ENCODE measurements at places on chromosomes 13 and 19. TPM values are rescaled to one million over a fixed set of nuclear protein-coding genes. Genes with fewer than 3 reads are reported as not detected.

The NAPSA gene
- total RNA-seq: 1.8 TPM

The F10 gene
- 5.1 TPM for total RNA-seq

The C19orf67 gene
- total RNA-seq: not detected

The AZU1 gene
- total RNA-seq: 0.29 TPM

The AXL gene
- 36.4 TPM for total RNA-seq

The ZNF723 gene
- not detected for total RNA-seq

The MBD3L3 gene
- not detected for total RNA-seq

The R3HDM4 gene
- 41.0 TPM for total RNA-seq

The SYNE4 gene
- 0.16 TPM for total RNA-seq

The ATP4B gene
- not detected for total RNA-seq

The RBM26 gene
- total RNA-seq: 31.7 TPM

The ZNF135 gene
- 7.5 TPM for total RNA-seq

The USHBP1 gene
- total RNA-seq: 8.8 TPM

The BSG gene
- 270 TPM for total RNA-seq

DNA sequence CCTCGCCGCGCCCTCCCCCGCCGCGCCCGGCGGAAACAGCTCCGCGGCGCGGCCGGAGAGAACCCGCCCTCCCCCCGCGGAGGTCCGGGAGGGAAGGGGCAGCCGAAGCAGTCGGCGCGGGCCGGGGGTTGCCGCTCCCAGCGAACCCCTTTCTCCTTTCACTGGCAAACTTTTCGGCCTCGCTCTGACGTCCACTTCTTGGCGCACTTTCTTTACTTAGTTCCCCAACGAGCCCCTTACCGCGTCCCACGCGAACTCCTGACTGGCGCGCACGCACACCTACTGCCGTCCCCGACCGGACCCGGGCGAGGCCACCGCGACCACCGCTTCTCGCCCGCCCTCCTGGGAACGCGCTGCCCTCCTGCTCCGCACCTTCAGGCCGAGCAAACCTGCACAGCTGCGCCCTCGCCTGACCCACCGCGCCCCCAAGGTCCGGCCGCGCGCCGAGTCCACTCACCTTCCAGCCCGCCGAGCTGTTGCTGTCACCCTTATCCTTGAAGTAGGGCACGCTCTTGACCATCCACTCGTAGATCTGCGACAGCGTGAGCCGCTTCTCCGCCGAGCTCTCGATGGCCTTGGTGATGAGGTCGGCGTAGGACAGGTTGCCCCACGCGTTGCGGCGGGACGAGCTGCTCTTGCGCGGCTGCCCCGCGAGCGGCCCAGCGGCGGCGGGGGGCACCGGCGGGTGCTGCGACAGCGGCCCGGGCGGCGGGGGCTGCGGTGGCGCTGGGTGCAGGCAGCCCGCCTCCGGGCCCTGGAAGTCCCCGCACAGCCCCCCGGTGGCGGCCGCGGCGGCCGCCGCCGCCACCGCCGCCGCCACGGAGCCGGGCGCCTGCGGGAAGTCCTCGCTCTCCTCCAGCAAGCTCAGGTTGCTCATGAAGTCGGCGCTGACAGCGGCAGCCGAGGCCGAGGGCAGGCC is 1.1 kb downstream of the FOXO1 start:
- peak; percentile 34 for DNase-seq

GRCh38 chr19:16037424-16038195 is 38.7 kb upstream of the TPM4 start:
- no peak for DNase-seq

- DNase-seq: peak; percentile 78
These were observed at the start of gene MEF2B for GRCh38 chr19:19170053-19170872. Gene MEF2B (minus strand): TSS chr19:19170263. CDS start chr19:19150735, 19,528 bp downstream.

DNA sequence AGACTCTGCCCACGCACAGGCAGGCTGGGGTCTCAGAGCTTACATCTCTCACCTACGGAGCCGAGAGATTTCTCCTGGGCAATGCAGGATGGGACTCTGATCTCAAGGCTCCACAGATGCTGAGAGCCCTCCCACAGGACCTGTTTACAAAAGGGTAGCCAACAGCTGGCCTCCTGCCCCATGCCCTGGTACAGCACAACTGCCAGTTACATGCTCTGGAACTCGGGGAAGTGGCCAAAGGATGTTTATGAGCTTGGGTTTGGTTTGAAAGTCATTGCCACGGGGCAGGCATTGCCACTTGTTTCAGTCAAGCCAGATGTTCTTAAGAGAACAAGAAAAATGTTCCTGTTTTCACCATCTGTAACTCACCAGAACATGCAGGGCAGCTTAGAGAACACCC is 3.5 kb downstream of the DHRS12 start:
- DNase-seq: no peak

DNA sequence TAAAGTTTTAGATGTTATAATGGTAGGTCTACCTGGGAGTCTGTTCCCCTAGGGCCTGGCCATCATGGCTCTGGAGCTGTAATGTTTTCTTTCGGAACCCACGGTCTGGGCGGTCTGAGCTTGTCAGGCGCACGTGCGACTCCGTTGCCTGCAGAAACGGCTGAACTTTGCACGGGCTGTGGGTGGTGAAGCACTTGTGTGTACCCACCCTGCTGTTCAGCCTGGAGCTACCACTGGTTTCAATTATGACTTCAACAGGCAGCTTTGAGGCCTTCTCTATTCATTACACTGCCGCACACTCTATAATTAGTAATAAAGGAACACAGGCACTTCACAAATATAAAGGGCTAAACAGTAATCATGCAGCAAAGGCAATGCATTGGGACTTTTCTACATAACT is 6.0 kb downstream of the PCDH8 start:
- no peak for DNase-seq

DNA sequence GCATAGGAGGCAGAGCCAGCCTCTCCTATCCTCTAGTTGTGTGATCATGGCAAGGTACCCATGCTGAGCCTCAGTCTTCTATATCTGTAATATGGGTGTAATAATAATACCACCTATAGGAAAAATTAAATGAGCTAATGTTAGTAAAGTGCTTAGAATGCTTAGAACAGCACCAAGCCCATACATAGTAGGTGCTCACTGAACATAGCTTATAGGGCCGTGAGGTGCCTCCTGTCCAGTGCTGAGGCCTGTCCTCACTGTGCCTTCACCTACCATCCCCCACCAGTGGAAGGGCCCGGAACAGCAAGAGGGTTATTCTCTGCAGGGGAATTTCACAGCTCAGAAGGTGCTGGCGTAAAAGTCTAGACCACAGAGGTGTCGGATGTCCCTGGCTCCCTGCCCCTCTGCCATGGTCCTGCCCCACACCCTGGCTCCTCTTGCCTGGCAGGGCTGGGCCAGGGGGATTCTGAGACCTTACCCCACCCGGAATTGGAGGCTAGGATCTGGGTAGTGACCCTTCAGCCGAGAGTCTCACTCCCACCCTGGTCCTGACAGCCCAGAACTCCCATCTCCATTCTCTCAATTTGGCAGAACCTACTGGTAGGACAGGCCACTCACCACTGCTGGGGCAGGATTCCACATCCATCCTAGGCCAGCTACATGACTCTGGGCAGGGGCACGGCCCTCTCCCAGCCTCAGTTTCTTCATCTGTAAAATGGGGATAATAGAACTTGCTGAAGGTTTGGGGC is 2.2 kb upstream of the SCN1B start:
- no peak for DNase-seq

- DNase-seq: no peak
These were observed at the start of gene CEACAM3 for GRCh38 chr19:41796362-41796761. Gene CEACAM3 (plus strand): TSS chr19:41796587. CDS start chr19:41796678, 91 bp downstream.

- no peak for DNase-seq
These were observed 14.2 kb upstream of the MYO16 start for GRCh38 chr13:108615241-108615640.

- DNase-seq: no peak
These were observed 14.0 kb upstream of the ZNF681 start for GRCh38 chr19:23772675-23773063.

- no peak for DNase-seq
These were observed 20.4 kb upstream of the NFIC start for GRCh38 chr19:3345850-3346460.

DNA sequence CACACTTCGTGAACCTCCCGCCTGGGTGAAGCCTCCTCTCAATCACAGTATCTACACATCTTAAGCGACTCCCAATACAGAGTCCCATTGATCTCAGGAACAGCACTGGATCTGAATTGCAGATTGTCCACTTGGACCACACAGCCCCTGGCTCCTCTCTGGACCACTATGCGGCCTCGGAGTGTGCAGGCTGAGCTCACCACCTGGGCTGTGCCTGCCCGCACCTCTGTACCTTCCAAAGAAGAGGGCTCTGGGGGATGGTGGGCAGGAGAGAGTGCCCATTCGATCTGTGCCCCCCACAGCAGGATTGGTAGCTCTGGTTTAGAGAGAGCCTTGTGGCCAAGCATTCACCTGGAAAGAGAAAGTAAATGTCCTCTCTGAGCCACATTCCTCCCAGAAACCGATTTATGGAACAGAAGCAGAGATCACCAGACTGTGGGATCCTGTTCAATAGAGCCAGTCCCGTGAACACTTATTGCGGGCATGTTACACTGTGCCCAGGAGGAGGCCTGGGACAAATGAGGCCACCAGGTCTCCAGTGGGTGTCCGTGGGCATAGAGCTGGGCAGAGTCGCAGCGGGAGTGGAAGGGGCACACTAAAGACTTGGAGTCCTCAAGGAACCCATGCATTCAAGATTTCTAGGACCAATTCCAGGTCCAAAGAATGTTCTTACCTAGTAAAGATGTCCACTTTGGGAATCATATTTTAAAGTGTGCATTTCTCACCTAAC is 141.6 kb upstream of the SOX1 start:
- no peak for DNase-seq

GRCh38 chr19:19860756-19861390 is 4.8 kb upstream of the ZNF253 start:
- peak; percentile 73 for DNase-seq

GRCh38 chr13:58480061-58480460 is 848.5 kb downstream of the PCDH17 start:
- no peak for DNase-seq

DNA sequence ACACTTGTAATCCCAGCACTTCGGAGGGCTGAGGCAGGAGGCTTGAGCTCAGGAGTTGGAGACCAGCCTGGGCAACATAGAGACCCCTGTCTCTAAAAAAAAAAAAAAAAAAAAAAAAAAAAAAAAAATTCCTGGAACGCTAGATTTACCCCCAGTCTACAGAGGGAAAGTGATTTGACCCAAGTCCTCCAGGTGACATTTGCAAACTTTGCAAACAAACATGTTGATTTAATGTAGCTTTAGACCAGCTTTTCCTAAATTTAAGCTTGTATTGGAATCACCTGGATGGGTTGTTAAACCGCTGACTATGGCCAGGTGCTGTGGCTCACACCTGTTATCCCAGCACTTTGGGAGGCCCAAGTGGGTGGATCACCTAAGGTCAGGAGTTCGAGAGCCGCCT is 8.4 kb downstream of the CPT1C start:
- DNase-seq: no peak

GRCh38 chr19:41327576-41328156 is 17.7 kb downstream of the CCDC97 start:
- DNase-seq: peak; percentile 79

- DNase-seq: peak; percentile 17
These were observed 4.0 kb downstream of the TFDP1 start for GRCh38 chr13:113588394-113589111.

- no peak for DNase-seq
These were observed 28.5 kb upstream of the RBM26 start for GRCh38 chr13:79434556-79434955.

- peak; percentile 49 for DNase-seq
These were observed 1287.7 kb downstream of the SLITRK5 start for GRCh38 chr13:88958821-88959220.

- no peak for DNase-seq
These were observed 406.7 kb upstream of the ZNF507 start for GRCh38 chr19:31938675-31939074.

DNA sequence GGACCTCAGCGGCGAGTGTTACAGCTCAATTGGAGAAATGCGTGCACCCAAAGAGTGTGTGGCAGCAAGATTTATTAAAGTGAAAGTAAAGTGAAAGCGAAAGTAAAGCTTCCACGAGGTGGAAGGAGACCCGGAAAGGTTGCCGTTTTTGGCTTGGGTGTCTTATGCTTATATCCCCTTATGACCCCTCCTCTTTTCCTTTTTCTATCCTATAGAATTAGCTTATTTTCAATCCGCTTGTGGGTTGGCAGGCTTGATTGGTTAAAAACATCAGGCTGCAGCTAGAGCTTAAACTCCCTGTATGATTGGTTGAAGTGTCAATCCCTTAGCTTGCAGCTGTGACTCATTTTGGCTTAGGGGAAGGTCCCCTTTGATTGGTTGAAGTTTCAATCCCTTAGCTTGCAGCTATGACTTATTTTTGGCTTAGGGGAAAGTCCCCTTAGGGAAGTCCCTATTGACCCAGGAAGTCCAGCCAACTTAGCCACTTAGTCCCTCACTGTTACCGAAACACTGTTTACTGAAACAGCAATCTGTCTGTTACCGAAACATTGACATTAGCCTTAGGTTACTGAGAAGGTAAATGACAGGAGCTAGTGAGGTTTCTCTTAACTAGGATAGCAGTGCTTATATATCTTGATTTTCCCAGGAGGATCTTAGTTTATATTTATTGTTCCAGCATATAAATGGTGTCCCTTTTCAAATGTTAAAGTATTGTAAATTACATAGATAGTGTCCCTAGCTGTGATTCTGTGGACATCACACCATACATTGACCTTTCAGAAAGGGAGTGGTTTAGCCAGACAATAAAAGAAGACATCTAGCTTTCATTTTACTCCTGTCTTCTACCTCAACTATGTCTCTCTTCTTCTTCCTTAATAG is 575.8 kb downstream of the DACH1 start:
- no peak for DNase-seq

DNA sequence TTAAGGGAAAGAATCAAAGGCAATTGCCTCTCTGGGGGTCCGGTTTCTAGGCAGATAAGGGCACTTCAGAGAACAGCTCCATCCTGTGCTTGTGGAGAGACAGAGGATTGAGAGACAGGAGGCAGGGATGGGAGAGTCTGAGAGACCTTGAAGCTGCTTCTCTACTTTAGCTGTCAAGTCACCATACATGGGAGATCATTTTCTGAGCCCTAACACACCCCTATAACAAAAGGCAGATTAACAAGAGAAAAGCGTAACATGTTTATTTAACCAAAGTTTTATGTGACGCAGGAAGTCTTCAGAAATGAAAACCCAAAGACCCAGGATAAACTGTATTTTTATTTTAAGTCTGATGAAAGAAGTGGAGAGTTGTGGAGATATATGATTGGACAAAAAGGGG is 48.4 kb downstream of the CBY2 start:
- DNase-seq: no peak

DNA sequence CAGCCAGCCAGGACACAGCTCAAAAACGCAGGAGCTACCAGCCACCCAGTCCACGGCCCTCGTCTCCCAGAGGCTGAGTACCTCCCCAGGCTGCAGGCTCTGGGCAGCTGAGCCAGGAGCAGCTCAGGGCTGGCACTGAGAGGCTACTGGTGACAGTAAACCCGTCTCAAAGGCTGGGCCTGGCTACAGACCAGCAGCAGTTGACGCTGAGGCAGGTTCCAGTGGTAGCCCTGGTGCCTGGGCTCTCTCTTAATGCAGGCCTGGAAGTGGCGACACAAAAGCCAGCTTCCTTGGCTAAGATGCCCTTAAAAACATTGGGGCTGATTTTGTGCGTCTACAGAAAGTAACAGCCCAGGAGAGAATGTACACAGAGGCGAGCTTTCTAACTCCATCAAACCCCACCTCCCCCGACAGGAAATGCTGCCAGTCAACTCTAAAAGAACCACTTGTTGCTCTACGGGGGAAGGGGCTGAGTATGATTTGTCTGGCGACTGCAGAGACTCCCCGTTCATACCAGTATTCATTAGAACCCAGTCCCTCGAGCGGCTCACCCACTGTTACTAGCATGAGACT is 126.3 kb downstream of the STK24 start:
- no peak for DNase-seq

- no peak for DNase-seq
These were observed 61.1 kb upstream of the GPR12 start for GRCh38 chr13:26821672-26822071.

GRCh38 chr19:9608912-9609311 is 12.1 kb downstream of the ZNF561 start:
- no peak for DNase-seq

All from breast epithelium (tissue), 4 donors.